WTC11 (cell line): ENCODE measurements at places on chromosomes 3 and 15. TPM values are rescaled to one million over a fixed set of nuclear protein-coding genes. Genes with fewer than 3 reads are reported as not detected.

- no peak for DNase-seq
Observed at GRCh38 chr15:78667578-78668236, 26.7 kb upstream of the CHRNB4 start.

GRCh38 chr15:78654272-78654671 is 13.3 kb upstream of the CHRNB4 start:
- no peak for DNase-seq

DNA sequence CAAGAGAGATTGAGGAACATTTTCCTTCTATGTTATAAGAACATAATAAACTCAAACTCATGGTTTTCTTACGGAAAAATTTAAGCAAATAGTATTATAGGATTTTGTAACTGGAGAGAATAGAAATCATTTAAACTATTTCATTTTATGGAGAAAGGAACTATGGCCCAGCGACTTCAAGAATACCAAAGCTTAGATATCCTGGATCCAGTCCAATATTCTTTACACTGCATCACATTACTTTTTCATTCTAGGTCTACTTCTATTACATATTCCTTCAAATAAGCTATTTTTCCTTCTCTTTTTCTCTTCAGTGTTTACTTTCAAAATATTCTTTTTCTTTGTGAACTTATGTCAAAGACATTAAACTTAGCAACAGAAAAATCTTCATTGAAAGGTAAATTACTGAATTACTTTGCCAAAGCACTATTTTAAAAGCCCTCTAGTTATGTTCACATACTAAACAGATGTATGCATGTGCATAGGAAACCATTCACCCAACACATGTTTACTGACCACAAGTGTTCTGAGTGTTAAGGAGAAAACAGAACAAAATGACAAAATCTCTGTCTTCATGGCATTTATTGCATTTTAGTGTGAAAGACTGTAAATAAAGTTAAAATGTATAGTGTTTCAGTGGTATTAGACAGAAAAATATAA is 20.4 kb downstream of the KPNA4 start:
- no peak for DNase-seq

- DNase-seq = peak; percentile 31
Observed at GRCh38 chr3:58991623-58992022, 58.2 kb downstream of the CFAP20DC start.

Gene CCR9
- total RNA-seq = not detected in 3 replicates

Gene C3orf49
- total RNA-seq = not detected in 3 replicates

- peak; percentile 64 for DNase-seq
Observed at GRCh38 chr3:52471371-52472238, 16.2 kb downstream of the NISCH start.

Gene ATP2B2
- total RNA-seq = 0.48 to 0.62 TPM (median 0.57 TPM) in 3 replicates

GRCh38 chr3:152280539-152280938 is 11.8 kb downstream of the MBNL1 start:
- DNase-seq = no peak

- peak; percentile 53 for DNase-seq
Observed at GRCh38 chr3:42501681-42502428, 588 bp upstream of the VIPR1 start.

Gene NRROS
- 3.1 to 5.1 TPM (median 4.9 TPM) in 3 replicates for total RNA-seq

Gene TMOD2
- total RNA-seq = 3.3 to 3.6 TPM (median 3.6 TPM) in 3 replicates

DNA sequence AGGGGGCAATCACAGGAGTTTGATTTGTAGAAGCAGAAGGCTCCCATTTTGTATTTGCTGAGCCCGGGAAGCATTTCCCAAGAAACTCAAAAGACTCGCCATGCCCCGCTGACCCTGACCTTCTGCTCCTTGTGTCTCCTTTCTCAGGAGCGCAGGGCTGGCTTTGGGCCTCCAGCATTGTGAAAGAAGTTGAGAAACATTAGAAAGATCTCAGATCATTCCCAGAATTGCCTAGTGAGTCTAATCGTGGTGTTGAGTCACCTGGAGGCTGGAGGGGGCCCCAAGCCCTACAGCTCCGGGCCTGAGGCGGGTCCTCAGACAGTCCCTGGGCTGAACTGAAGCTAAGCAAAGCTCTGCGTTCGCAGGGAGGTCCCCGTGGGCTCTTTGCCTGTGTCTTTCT is 10.9 kb upstream of the PIGZ start:
- no peak for DNase-seq

Gene CPOX
- 31.5 to 33.4 TPM (median 33.1 TPM) in 3 replicates for total RNA-seq

GRCh38 chr3:71548705-71549384 is 34.7 kb downstream of the FOXP1 start:
- no peak for DNase-seq

Gene GXYLT2
- total RNA-seq = 5.3 to 6.5 TPM (median 6.2 TPM) in 3 replicates

Gene SUMF1
- 10.2 to 11.0 TPM (median 10.4 TPM) in 3 replicates for total RNA-seq

DNA sequence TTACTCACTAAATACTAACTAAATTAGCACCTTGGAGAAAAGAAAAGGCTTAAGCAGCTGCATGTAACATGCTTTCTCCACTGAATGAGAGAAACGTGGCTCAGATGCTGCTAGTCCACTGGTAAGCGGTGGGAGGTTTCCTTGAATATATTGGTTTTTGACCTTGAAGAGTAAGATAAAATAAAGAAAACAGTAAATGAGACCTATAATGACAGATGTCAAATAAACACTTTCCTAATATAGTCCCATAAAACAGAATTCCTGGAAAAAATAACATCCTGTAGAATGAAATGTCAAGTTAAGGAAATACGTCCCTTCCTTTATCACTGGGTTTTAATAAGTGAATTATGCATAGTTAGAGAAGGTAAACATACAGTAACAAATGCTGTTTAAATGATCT is 215.0 kb downstream of the DPH6 start:
- DNase-seq = no peak

Gene AHSG
- total RNA-seq = 1.5 to 1.9 TPM (median 1.8 TPM) in 3 replicates

GRCh38 chr3:183330881-183331280 is 77.8 kb downstream of the B3GNT5 start:
- DNase-seq = peak; percentile 21

Gene ZNF660
- total RNA-seq = 7.8 to 11.0 TPM (median 9.0 TPM) in 3 replicates

Gene LTK
- total RNA-seq = 0.27 to 0.66 TPM (median 0.53 TPM) in 3 replicates

GRCh38 chr15:83061680-83062079 is 5.4 kb downstream of the BTBD1 start:
- DNase-seq = no peak

DNA sequence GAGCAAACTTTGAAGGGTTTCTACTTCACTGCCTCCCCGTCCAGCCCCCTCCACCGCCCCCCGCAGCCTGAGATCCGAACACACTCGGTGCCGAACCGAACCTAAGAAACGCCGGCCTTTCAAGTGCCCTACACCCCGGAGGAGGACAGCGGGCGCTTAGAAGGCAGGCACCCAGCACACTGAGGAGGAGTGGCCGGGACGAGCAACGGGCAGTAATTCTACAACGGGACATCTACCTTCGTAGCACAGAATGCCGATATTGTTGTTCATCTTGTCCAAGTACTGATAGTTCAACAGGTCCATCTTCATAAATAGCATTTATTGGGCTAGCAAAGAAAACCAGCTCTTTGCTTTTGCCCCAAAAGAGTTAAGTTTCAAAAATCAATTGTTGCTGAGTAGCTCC is 513 bp downstream of the VGLL4 start:
- DNase-seq = peak; percentile 40

GRCh38 chr3:183638101-183638852 is 2.9 kb downstream of the KLHL24 start:
- no peak for DNase-seq

DNA sequence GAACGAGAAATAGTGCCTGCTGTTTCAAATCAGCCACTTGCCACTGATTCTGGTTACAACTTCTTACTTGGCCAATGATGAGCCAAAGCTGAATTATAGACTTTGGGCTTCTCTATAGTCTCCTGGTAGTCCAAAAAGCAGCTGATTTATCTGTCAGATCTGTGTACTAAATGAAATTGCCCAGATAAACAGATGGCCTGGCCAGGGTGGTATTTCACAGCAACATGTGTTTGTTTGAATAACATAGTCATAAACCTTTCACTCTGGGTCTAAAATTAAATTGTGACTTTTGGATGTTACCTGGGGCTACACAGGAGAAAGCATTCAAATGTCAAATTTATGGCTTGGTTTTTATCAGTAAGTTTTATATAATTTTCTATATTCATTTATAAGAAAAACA is 147.0 kb downstream of the NECTIN3 start:
- DNase-seq = no peak

Gene SLC28A1
- 0.14 to 0.16 TPM in 2 of 3 replicates, not detected in the other for total RNA-seq

GRCh38 chr15:78762985-78763795 is 48.1 kb downstream of the ADAMTS7 start:
- DNase-seq = peak; percentile 11

DNA sequence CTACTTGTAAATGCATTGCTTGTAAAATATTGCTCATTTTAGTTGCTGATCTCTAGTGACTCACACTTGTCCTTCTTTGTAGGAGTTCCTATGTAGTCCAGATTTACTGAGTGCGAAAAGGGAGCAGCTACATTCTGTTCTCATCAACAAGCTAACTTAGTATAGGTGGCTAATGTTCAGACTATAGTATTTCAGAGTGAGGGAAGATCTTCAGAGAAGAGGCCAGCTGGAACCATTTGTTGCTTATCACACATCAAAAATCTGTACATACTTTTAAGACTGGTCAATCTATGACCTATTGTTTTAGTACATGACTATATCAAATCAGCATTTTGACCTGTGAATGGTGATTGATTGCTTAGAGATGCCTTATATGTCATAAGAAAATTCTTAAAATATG is 71.3 kb upstream of the THSD4 start:
- no peak for DNase-seq

Gene XRN1
- total RNA-seq = 14.1 to 19.2 TPM (median 17.7 TPM) in 3 replicates

DNA sequence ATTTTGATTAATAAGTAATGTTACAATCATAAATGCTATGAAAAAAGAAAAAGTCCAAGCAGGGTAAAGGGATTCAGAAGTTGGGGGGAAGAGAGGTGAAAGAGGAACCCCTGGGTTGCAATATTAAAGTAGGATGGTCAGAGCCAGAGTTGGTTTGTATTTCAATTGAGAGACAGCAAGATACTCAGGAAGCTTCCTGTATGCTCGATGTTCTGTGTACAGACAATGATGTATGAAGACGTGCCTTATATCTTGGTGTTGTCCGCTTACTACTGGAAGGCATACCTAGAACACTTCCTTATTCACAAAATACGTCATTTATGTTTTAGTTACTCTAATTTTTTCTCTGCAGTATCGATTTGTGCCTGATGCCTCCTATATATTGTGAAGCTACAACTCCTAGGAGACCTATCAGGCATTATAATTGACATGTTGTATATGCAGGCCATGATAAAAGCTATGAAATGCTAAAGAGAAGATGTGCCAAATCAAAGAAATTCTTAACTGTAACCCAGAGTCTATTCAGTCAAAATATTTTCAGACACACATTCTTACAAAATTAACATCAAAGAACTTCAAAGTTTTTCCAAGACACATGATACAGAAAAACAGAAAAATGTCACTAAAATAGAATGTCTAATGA is 87.5 kb downstream of the TBL1XR1 start:
- DNase-seq = no peak

DNA sequence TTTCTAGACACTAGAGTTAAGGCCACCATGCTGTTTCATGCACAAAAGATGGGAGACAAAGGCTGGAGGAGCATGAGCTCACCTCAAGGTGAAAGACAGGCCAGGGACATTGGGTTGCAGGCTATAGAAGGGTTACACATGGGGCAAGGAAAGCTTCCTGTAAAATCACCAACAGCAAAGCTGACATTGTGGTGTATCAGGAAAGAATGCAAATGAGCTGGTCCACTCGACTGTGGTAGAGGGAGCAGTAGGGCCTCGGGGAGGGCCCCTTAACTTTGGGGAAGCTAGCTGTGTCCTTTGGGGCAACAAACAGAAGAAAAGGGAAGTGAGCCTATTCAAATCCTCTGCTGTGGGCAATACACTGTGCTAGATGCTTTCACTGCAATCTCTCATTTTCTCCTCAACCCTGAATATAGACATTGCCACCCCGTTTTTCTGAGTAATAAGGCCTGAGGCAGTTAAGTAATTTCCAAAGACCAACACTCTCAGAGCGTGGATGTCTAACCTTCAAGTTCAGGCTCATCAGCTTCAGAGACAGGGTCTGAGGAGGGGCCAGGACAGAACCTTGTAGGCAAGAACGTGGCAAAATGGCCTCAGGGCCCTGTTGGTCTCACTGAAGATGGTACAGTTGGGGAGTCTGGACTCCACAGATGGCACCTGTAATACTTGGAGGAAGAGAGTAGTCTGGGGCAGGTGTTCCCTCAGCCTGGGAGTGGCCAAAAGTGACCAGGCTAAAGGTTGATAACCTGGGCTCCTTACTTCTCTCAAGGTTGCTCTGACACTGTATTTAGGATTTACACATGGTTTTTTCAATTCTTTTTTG is 24.1 kb downstream of the CX3CR1 start:
- no peak for DNase-seq

Gene SLC28A2
- total RNA-seq = 0.20 TPM in 1 of 3 replicates, not detected in the others

DNA sequence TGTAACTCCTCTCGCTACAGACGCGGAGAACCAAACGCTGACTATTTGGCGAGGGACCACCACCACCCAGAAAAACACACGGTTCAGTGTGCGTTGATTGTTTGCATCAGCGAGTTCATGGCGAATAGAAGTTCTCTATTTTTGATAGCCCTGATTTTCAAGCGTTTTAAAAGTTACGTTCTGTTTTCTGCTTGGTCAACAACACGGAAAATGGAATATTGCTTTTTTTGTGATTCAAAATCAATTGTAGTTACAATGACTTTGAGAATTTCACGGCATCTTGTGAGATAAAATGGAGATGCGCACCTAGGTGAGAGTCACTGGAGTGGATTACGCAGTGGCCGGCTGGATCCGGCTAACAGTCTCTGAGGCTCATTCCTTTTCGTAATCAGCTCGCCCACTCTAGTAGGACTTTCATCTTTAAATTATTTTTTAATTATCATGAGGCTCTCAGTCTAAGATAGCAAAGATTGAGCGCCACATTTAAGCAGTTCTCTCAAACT is 54.8 kb downstream of the CCDC54 start:
- DNase-seq = no peak

GRCh38 chr15:67400890-67401289 is 120.0 kb upstream of the C15orf61 start:
- DNase-seq = no peak

DNA sequence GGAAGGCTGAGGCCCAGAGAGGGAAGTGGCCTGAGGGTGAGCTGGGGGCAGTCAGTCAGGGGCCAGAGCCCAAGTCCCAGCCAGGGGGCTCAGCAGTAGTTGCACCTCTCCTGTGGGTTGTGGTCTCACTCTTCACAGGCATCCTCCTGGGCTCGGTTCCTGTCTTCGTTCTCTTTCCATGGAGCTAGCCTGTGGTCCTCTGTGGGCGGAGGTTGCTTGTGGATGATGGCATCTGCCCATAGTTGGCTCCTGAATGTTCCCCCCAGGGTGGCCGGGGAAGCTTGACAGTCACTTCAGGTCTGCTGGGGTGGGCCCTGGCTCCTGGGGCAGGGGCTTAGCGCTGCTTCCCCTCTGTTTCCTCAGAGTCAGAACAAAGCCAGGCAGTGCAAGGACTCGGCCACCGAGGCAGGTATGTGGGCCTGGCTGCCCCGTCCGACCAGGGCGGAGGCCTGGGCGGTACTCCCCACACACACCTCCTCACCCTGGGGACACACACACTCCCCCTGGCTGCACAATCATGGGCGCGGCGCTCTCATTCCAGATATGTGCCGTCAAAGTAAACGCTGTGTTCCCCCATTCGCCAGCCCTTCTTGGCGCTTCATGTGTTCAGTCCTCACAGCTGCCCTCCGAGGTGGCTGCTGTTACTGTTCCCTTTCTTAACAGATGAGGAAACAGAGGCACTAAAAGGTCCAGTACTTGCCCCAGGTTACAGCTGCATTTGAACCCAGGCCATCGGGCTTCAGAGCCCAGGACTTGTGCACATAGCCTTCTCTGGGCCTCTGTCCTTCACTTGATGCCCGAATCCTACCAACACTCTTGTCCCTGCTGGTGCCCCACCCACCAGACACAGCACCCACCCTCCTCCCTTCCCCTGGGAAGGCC is 34.5 kb downstream of the PSTPIP1 start:
- DNase-seq = peak; percentile 10

Gene CTXN2
- total RNA-seq = 0.07 to 0.16 TPM (median 0.07 TPM) in 3 replicates

- DNase-seq = no peak
Observed at GRCh38 chr3:179697736-179698332, 45.0 kb downstream of the USP13 start.

Gene SAMMSON
- 0.11 to 0.13 TPM (median 0.11 TPM) in 3 replicates for total RNA-seq
